ENCODE measurements at places on chromosomes 1 and 21.

- no peak for DNase-seq
These were observed 15.4 kb upstream of the PHACTR4 start for GRCh38 chr1:28354121-28354520.

DNA sequence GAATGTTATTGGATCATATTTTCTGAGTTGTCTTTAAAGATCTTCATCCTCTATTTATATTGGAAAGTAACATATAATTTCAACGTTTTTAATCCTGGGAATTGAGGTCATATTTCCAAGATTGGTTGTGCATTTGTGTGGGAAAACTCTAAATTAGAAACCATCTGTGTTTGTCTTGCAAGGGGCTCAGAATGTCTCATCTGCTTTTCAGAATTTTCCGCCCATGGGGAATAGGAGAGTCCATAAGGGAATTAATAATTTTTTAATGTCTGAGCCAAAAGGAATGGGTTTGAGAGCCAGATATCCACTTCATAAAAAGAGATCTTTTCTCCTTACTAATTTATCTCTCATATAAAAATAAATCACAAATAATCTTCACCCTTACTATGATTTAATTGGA, 84.8 kb upstream of the MAP1LC3C start:
- no peak for DNase-seq

GRCh38 chr21:30990514-30991262, 47.6 kb downstream of the KRTAP19-8 start:
- no peak for DNase-seq

DNA sequence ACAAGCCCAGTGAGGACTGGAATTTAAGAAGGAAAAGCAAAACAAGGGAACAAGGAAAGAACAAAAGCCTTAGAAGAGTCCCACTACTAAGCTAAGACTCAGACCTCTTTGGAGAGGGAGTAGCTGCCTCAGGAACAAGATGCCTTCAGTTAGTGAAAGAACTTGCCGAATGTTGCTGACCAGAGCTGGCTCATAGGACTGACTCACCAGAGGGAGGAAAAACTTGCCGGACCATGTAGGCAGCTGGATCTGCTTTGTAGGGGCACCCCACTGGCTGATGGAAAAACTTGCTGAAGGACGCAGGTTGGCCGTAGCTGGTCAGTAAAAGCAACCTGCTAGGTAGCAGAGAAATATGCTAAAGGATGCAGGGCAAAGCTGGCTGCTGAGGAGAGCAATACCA, 15.3 kb upstream of the ZSWIM5 start:
- no peak for DNase-seq

GRCh38 chr1:34108269-34108668, 56.8 kb downstream of the CSMD2 start:
- no peak for DNase-seq

- DNase-seq, result no peak
These were observed 137.4 kb upstream of the COL6A1 start for GRCh38 chr21:45844181-45844580.

- DNase-seq, result no peak
These were observed 39.2 kb upstream of the GRIK1 start for GRCh38 chr21:29979043-29979442.

DNA sequence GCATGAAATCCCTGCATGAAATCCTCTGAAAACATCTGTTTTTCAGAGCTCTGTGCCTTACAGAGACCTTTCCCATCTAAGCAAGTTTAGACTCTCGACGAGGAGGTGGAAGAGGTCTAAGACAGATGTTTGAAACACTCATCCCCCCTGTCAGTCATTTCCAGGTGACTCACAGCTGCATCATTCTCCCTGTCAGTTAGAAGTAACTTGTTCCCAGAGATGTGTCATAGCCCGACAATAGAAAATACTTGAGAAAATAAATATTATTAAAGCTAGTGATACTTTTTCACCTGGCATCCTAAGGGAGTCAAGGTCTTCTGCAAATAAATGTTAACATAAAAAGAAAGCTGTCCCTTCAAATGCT, 41.6 kb upstream of the SEC16B start:
- DNase-seq, result no peak

DNA sequence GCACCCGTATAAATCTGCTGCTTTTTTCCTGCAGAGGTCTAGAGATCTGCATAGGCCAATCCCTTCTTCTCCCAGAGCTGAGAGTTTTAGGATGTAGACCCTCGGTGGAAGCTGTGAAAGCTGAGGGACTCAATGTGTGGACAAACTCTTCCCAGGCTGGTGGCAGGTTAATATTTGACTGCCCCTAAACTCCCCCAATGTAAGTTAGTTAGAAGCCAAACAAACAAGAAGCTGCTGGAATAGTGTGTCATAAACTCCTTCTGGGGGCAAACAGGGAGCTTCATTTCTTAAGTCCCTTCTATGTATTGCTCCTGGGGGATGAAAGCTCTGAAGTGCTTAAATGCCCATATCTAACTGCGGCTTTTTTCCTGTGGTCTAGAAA, 72.3 kb downstream of the SCMH1 start:
- DNase-seq, result no peak

DNA sequence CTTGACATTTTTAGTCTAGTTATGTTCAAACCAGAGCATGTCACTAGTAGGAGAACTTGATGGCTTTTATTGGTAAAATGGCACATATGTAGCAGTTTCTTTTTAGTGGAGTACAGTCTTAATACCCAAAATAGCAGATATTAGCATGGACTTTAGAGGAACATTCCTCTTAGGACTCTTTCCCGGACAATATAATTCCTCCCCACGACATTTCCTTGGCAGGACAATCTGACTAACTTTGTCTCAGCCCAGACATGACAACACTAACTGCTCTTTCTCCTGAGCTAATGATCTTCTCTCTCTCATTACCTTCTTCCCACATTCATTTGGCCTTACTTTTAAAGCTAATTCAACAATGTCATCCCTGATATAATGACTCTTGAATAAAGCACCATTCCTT, 62.5 kb downstream of the ADAMTS1 start:
- DNase-seq, result no peak

GRCh38 chr1:165129568-165130164, 226.8 kb downstream of the LMX1A start:
- no peak for DNase-seq
